ENCODE measurements at places on chromosomes 4 and X. TPM values are rescaled to one million over a fixed set of nuclear protein-coding genes. Genes with fewer than 3 reads are reported as not detected.

DNA sequence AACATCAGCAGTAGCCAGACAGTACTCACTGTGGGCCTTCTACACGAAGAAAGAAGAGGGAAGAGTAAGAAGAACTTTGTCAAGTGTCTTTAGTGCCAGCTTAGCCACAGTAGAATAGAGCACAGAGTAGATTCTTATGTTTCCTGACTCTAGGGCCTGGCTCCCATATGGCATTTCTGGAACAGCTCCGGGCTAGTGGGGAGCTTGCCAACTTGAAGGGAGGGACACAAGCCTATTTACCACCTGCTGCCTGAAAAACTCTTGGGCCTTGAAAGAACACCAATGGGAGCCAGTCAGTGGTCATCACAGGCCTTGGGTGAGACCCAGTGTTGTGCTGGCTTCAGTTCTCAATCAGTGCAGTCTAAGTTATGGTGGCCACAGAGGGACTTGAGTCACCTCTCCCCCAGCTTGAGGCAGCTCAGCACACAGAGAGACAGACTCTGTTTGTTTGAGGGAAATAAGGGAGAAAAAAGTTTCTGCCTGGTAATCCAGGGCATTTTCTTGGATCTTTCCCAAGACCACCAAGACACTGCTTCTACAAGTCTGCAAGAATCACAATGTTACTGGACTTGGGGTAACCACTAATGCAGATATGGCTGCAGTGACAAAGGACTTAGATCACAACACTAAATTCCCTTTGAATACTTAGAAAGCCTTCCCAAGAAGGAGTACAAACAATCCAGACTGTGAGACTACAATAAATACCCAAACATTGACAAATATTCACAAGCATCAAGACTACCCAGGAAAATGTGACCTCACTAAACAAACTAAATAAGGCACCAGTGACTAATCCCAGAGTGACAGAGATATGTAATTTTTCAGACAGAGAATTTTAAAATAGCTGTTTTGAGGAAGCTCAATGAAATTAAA, 261.0 kb upstream of the NDST3 start:
- H3K27ac ChIP-seq: no peak overlapping the region
- H3K27me3 ChIP-seq: no peaks in the 10 kb centered on the region
- DNase-seq: no peak
- no peaks in the 10 kb centered on the region for H3K4me1 ChIP-seq

- H3K36me3 ChIP-seq: no peaks in the 10 kb centered on the region
- no peak overlapping the region for H3K4me3 ChIP-seq
- no peaks in the 10 kb centered on the region for H3K4me1 ChIP-seq
- no peak for DNase-seq
- H3K27ac ChIP-seq: no peak overlapping the region
- H3K27me3 ChIP-seq: no peaks in the 10 kb centered on the region
Observed at GRCh38 chrX:19750783-19751467, 136.5 kb downstream of the SH3KBP1 start.

The BRS3 gene
- polyA plus RNA-seq: 0.11 TPM

The RNF128 gene
- 0.72 TPM for polyA plus RNA-seq

The GPR50 gene
- 0.24 TPM for polyA plus RNA-seq

Measured in cardiac muscle cell (in vitro differentiated cells and primary cell).